A549 treated with GW870086 at 1 μM for 4 hours (cell line): ENCODE measurements at places on chromosomes 11 and 22. TPM values are rescaled to one million over a fixed set of nuclear protein-coding genes. Genes with fewer than 3 reads are reported as not detected.

Gene CWF19L2
- 2.8 to 4.1 TPM (median 3.8 TPM) in 5 replicates for total RNA-seq

Gene MMP8
- not detected in 5 replicates for total RNA-seq

Gene A4GALT
- total RNA-seq, result 15.2 to 24.7 TPM (median 24.1 TPM) in 5 replicates

Gene KRTAP5-8
- not detected in 5 replicates for total RNA-seq

Gene INS
- total RNA-seq, result not detected in 5 replicates

Gene OR8D4
- total RNA-seq, result not detected in 5 replicates

Gene MCAT
- 15.9 to 27.7 TPM (median 23.7 TPM) in 5 replicates for total RNA-seq

Gene CHRM4
- 0.30 to 0.66 TPM (median 0.50 TPM) in 5 replicates for total RNA-seq

Gene CCDC89
- not detected in 5 replicates for total RNA-seq

Gene APOL6
- total RNA-seq, result 1.4 to 1.8 TPM (median 1.6 TPM) in 5 replicates

Gene MUC5B
- 2.0 to 4.3 TPM (median 3.3 TPM) in 5 replicates for total RNA-seq

Gene PRDX5
- 390 to 487 TPM (median 447 TPM) in 5 replicates for total RNA-seq

Gene MB
- total RNA-seq, result 6.3 to 8.6 TPM (median 7.7 TPM) in 5 replicates

Gene CENATAC
- total RNA-seq, result 10.7 to 16.4 TPM (median 12.1 TPM) in 5 replicates

Gene OR6T1
- not detected in 5 replicates for total RNA-seq

Gene MUC5AC
- 1.5 to 2.3 TPM (median 2.0 TPM) in 5 replicates for total RNA-seq

Gene LGR4
- 32.1 to 50.3 TPM (median 44.6 TPM) in 5 replicates for total RNA-seq

Gene GAL3ST3
- not detected in 5 replicates for total RNA-seq

Gene PKNOX2
- 0.05 TPM in 1 of 5 replicates, not detected in the others for total RNA-seq

Gene PGA5
- not detected in 5 replicates for total RNA-seq

Gene TBX1
- total RNA-seq, result 2.2 to 4.7 TPM (median 4.2 TPM) in 5 replicates

Gene TMEM223
- 18.0 to 29.5 TPM (median 28.1 TPM) in 5 replicates for total RNA-seq

Gene LMO2
- total RNA-seq, result 0.18 to 1.1 TPM (median 0.64 TPM) in 5 replicates

Gene CDC42BPG
- 1.1 to 1.8 TPM (median 1.6 TPM) in 5 replicates for total RNA-seq

Gene F2
- total RNA-seq, result 1.9 to 2.6 TPM (median 2.2 TPM) in 5 replicates

Gene CASP1
- 0.11 to 0.56 TPM (median 0.29 TPM) in 4 of 5 replicates, not detected in the other for total RNA-seq

Gene EPS8L2
- 76.9 to 131 TPM (median 114 TPM) in 5 replicates for total RNA-seq

Gene EXPH5
- 0.02 to 0.05 TPM (median 0.03 TPM) in 4 of 5 replicates, not detected in the other for total RNA-seq

Gene MUC2
- 0.07 to 0.24 TPM (median 0.11 TPM) in 5 replicates for total RNA-seq

Gene FOSL1
- total RNA-seq, result 125 to 190 TPM (median 143 TPM) in 5 replicates

Gene FGF4
- not detected in 5 replicates for total RNA-seq

Gene LINC01488
- not detected in 5 replicates for total RNA-seq

Gene C11orf91
- total RNA-seq, result 0.58 to 2.2 TPM (median 1.4 TPM) in 5 replicates

Gene HBD
- total RNA-seq, result not detected in 5 replicates

Gene AMOTL1
- total RNA-seq, result 5.5 to 9.8 TPM (median 8.4 TPM) in 5 replicates

Gene RFPL2
- 0.11 to 0.49 TPM (median 0.19 TPM) in 4 of 5 replicates, not detected in the other for total RNA-seq

Gene BTBD18
- total RNA-seq, result not detected in 5 replicates

Gene GRIA4
- total RNA-seq, result not detected in 5 replicates

Gene PHF21B
- 0.53 to 1.2 TPM (median 0.66 TPM) in 5 replicates for total RNA-seq

Gene CLDN5
- not detected in 5 replicates for total RNA-seq

Gene KDM4E
- total RNA-seq, result not detected in 5 replicates

Gene OSM
- not detected in 5 replicates for total RNA-seq

Gene MYRF
- total RNA-seq, result 15.9 to 22.9 TPM (median 20.8 TPM) in 5 replicates

Gene TEAD1
- total RNA-seq, result 46.7 to 84.1 TPM (median 73.9 TPM) in 5 replicates

Gene CAT
- 32.2 to 39.1 TPM (median 38.6 TPM) in 5 replicates for total RNA-seq

Gene APOBEC3H
- 0.26 to 0.45 TPM (median 0.36 TPM) in 5 replicates for total RNA-seq

Gene RCN1
- total RNA-seq, result 155 to 180 TPM (median 171 TPM) in 5 replicates

Gene HSCB
- 10.5 to 15.5 TPM (median 12.2 TPM) in 5 replicates for total RNA-seq

Gene GALNT18
- total RNA-seq, result 25.3 to 28.7 TPM (median 27.3 TPM) in 5 replicates

Gene OR5B17
- not detected in 5 replicates for total RNA-seq

Gene TTC36
- total RNA-seq, result not detected in 5 replicates

Gene DPP3
- 51.9 to 59.3 TPM (median 57.4 TPM) in 5 replicates for total RNA-seq

Gene SLC6A5
- not detected in 5 replicates for total RNA-seq

Gene MUC6
- 0.01 TPM in 1 of 5 replicates, not detected in the others for total RNA-seq
